T-cell (primary cell): ENCODE measurements at places on chromosomes 7 and 10.

- DNase-seq: no peak
Measured at GRCh38 chr7:131357282-131357880, 29.7 kb downstream of the MKLN1 start.

DNA sequence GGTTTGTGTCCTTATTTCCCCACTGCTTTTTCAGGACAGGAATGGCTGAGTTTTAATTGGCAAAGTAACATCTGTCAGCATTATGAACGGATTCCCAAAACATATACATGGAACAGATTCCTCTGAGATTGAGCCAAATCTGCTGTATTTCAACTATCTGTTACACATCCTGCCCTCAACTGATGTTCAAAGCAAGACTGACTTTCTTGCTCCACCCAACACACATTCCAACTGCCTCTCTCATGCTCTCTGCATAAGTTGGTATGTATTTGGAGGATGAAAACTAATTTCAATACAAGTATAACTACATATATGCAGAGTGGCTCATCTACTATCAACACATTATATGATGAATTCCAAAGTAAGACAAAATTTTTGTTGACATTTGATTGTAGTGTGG is 342.2 kb downstream of the GATA3 start:
- DNase-seq: no peak

- DNase-seq: no peak
Measured at GRCh38 chr10:123972481-123973401, 81.1 kb upstream of the CPXM2 start.

- no peak for DNase-seq
Measured at GRCh38 chr7:33918438-33919143, 13.3 kb downstream of the BMPER start.

DNA sequence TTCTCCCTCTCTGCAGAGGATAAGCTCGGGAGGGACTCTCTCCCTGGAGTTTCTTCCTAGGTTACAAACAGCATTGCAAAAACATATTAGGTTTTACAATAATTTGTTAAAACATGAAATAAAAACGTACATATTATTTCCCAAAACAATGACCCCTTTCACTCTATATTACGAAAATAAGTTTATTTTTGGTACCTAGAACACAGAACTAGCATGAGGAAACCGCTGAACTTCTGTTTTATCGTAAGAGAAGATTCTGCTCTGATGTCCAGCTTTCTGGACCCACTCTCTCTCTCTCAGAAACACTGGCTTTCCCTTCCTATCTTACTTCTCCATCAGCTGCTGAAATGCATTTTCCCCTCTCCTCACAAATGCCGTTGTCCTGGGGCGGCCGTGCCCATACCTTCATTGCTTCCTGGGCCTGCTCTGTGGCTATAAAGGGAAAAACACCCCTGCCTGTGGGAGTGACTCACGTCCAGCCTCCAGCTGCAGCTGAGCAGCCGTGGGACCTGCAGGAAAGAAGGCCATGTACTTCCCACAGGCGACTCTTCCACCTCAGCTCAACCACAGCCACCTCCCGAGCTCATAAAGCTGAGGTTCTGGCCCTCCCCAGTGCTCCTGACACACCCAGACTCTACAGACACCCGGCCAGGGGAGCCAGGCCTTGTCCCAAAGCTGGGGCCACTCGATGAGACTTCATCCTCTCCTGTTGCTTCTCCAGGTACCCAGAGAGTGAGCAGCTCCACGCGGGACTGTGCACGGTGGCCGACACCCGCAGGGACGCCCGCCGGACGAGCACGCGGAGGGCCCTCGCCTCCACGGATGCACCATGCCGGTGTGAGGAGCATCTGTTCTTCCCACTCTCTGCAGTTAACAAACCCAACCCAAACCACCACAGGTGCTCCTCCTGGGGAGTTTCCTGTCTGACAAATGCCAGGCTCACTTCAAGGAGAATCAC is 3.1 kb downstream of the GPER1 start:
- no peak for DNase-seq

- no peak for DNase-seq
Measured at GRCh38 chr7:148028165-148028564, 562.4 kb upstream of the C7orf33 start.

DNA sequence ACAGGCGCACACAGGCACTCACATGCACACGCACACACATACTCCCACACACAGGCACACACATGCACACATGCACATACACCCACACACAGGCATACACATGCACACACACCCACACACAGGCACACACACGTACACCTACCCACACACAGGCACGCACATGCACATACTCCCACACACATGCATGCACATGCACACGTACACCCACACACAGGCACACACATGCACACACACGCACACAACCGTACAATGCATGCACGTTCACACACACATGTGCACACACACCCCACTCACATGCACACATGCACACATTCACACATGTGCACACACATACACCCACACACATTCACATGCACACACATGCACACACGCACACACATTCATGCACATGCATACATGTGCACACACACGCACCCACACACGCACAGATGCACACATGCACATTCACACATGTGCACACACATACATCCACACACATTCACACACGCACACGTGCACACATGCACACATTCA is 59.3 kb downstream of the MKI67 start:
- DNase-seq: no peak

- no peak for DNase-seq
Measured at GRCh38 chr10:97547962-97548361, 24.6 kb upstream of the ANKRD2 start.

DNA sequence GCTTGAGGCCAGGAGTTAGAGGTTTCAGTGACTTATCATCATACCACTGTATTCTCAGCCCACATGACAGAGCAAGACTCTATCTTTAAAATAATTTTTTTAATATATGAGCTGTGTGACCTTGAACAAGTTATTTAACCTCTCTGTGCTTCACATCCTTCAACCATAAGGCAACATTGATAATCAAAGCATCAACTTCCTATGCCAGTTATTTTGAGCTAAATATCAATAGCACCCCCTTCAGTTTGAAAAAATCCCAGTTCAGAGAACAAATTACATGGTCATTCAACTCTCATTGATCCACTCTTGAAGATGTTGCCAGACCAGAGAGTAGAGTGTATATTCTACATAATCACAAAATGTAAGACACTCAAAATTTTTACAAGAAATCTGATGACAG is 53.0 kb downstream of the ASNS start:
- DNase-seq: no peak

DNA sequence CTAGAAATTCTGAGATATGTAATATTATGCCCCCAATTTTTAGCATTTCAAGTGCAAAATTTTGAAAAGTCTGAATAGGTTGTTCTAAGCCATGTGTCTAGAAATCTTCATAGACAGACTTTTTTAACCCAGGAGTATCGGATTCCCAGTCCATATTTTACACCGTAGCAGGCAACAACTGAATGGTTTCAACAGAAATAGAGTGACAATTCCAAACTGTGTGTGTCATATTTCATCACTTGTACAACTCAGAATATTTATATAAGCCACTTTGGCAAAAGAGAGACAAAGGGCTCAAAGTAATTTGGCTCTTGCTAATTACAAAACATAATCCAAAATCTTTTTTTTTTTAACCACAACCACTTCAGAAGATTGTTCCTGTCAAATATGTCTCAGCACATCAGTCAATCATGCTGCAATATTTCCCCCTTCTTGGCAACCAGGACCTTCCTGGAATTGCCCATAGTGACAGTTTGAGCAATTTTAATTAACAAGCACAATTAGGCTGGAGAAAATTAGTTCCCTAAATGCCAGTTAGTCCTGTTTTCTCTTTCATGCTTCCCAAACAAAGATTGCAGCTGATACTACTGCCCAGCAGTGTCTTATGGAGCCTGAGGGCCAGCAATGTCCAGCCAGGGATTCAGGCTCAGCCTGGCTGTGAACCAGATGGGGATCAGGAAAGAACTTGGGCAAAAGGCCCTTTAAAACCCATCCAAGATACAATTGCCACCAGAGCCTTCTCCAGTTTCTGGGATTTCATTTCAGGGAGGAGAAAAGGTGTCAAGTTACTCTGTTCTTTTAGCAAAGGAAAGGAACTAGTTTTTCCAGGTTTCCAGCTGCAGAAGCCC is 533.3 kb upstream of the GHITM start:
- no peak for DNase-seq

- DNase-seq: no peak
Measured at GRCh38 chr7:42831718-42832522, 80.0 kb downstream of the C7orf25 start.

DNA sequence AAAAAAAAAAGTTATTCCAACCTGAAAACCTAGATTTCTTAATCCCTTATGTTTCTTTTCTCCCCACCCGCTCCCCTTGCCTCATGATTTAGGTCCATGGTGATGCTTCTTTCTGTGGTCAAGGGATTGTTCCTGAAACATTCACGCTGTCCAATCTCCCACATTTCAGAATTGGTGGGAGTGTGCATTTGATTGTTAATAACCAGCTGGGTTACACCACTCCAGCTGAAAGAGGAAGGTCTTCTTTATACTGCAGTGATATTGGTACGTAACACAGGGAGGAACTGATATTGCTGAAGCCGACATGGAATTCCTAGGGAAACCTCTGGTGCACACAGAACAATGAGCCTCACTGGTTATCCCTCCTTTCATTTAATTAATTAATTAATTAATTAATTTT is 22.7 kb downstream of the DHTKD1 start:
- DNase-seq: no peak
